ENCODE measurements at places on chromosomes 1 and 21.

- DNase-seq = no peak
These were observed 290.4 kb downstream of the KCNT2 start for GRCh38 chr1:196317535-196318522.

DNA sequence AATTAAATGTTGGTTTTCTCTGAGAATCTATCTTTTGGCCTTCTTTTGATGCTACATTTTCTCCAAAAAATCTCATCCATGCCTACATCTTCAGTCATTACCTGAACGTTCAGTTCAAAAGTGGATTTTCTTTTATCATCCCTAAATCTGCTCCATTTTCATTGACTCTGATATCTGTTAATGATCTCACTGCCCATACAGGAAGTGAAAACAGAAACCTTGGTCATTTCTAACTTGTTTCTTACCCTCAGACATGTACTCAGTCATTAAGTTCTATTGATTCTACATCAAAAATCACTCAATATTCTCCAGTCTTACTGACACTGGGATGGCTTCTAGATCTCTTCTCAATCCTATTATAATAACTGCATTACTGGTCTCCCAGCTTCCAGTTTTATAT, 22.7 kb downstream of the PRKACB start:
- DNase-seq = no peak

DNA sequence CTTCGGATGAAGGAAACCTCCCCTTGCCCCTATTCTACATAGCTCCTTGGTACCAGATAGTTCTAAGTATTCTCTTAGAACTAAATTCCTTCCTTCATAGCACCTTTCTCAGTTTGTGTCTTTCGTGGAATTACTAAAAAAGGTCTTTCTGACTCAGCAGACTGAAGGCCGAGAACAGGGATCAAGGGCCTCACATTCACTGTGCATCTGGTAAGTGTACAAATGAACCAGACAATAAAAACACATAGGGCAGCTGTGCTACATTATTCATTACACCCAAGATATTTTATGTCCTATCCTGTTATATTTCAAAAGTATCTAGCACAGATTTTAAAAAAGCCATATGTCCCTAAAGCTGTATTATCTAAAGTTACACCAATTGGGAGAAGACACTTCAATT, 62.9 kb upstream of the HP1BP3 start:
- no peak for DNase-seq

- no peak for DNase-seq
These were observed 199.9 kb upstream of the KCNK2 start for GRCh38 chr1:214882616-214883015.

DNA sequence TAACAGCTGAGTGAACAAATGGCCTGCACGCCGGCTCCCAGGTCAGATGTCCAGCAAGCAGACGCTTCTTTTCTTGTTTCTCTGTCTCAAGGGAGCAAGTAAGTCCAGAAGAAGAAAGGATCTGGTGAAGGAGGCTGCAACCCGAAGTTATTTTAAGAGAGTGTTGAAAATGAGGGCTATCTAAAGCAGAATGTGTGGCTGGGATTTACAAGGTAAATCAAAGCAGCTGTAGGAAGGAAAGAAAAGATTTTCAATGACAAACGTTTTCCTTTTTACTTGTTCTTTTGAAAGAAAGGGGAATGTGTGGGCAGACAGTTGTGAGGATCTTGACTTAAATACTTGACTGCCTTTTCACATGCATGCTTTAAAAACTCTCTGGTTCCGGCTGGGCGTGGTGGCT, 311.5 kb downstream of the KIF26B start:
- peak; percentile 39 for DNase-seq

DNA sequence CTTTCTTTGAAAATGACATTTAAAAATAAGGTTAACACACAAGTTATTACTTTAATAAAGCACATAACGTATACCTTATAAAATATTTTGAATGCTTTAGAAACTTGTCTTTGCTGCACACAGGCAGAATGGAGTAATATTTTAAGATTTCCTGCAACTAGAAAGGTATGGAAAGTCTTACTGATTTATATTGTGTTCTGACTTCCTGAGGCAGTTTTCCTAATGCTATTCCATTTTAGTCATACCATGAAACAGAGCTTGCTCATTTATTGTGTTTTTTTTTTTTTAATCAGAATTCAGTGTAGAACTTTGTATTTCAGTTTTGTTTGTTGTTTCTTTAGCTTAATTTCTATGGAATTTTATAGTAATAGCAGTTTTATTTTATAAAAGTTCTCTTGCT, 60.9 kb upstream of the S1PR1 start:
- no peak for DNase-seq

- DNase-seq = no peak
These were observed 518 bp downstream of the PLOD1 start for GRCh38 chr1:11935057-11935412.

DNA sequence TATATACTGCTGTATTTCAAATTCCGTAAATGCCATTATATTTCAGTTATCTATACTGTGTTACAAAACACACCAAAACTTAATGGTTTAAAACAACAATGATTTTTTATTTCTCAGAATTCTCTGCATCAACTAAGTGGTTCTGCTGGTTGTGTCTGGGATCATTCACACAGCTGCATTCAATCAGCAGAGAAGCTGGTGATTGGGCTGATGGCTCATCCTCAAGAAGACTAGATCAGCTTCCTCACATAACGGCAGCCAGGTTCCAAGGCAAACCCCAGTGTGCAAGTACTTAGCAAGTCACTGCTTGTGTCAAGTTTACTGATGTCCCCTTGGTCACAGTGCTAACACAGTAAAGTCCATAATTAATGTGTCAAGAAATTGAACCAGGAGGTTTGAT, 86.3 kb upstream of the VANGL1 start:
- DNase-seq = no peak

GRCh38 chr1:25523542-25523941, 19.9 kb upstream of the LDLRAP1 start:
- no peak for DNase-seq

DNA sequence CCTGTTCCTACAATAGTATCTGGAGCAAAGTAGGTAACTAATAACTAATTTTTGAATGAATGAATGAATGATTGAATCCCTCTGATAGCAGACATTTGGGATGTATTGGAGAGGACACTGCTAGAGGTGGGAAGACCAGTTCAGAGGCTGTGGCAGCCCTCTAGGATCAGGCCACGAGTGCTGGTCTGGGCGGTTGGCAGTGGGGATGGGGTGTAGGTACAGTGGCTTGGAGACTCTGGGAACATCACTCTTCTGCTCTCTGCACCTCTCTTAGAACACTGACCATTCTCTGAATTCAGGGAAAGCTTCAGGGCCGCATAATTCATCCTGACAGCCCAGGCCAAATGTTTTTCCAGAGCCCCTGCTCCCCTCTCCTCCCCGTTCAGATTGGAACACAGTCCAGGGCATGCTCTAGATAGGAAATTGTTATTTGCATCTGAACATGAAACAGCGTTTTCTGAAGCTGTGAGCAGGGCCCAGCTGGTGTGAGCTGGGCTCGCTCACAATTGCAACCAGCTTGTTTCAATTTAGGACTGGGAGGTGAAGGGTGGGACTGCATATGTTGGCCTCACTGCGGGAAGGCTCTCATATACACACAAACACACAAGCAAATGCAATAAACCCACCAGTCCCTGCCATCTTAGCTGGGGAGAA, 253.1 kb upstream of the USP24 start:
- DNase-seq = no peak

DNA sequence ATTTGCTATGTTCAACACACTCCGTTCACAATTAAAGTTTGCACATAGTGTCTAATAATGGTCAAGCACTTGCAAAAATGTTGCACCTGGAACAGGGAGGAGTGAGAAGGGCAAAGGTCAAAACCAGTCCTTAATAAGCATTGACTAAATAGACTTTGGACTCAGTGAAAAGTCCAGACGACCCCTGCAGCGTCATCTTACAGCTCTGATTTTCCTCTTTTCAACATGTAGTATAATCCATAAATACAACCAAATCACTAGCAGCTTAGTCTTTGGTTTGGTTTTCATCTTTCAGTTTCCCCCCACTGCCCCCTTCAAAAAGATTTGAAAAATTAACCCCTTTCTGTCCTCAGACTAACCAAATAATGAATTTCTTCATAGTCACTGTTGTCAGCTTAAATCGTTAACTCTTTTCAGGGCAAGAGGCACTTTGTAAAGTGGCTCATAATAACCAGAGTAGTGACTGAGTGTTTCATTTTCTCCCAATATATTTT, 290.3 kb downstream of the PTPRC start:
- no peak for DNase-seq

DNA sequence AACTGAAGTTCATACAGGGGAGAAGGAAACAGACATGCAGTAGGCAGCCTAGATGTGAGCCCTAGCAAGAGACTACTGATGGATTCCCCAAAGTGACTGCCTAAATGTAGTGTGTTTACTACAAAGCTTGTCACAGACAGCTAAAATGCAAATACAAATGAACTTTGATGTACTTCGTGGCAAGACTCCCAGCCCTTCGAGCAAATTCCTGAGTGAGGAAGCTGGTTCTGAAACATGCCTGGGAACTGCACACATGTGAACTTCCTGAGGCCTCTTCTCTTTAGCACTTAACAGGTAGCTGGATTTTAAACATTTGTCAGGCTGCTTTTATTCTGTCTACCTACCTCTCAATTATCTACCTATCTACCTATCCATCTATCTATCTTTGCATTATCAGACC, 6.7 kb upstream of the IRF2BP2 start:
- DNase-seq = no peak

- peak; percentile 21 for DNase-seq
These were observed 40.9 kb upstream of the TMEM52 start for GRCh38 chr1:1959840-1960479.

GRCh38 chr1:167373398-167373797, 144.9 kb downstream of the CD247 start:
- DNase-seq = no peak

DNA sequence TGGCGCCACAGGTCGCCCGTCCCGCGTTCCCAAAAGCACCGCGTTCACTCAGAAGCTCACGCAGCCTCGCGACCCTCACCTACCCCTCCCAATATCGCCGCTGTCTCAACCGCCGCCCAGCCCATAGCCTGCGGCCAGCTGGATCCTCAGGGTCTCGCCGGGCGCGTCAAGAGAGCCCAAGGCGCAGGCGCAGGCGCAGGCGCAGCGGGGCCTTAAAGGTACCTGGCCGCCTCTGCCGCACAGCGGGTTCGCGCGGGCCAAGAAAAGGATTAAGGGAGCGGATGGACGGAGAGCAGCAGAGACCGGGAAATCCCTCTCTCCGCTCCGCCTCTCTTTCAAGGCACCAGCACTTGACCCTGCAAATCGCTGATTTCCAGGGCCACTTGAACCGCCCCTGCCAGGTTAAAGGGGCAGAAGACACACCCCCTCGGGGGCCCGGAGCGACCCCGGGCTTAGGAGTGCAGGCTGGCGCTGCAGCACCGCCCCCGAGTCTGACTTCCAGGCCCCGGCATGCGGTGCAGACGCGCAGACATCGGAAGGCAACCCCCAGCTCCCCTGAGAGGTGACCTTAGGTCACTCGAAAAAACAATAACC, at the start of gene NBPF20:
NBPF20 (minus strand) TSS at position 168 of the 594 bp plus-strand sequence. CDS start 20,331 bp downstream, outside the sequence.
- DNase-seq = peak; percentile 59

DNA sequence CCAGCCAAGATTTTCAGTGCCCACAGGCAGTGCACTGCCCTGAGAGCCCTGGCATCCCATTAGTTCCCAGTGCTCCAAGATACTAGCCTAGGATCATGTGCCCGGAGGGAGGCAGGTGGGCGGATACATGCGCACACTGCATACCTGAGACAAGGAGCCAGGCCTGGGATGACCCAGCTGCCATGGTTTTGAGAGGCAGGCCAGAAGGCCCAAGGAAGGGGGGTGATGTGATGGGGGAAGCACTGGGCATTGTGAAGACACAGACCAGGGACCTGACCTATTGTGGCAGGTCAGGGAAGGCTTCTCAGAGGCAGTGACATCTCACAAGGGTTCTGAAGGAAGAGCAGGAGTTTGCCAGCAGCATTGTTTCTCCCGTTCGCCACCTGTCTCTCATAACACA, 3.6 kb downstream of the ZC3H12A start:
- DNase-seq = no peak

- no peak for DNase-seq
These were observed 78.9 kb downstream of the OBSCN start for GRCh38 chr1:228286505-228287417.

- no peak for DNase-seq
These were observed 86.8 kb downstream of the KCNJ6 start for GRCh38 chr21:37829447-37829846.

GRCh38 chr21:16796776-16797175, 716.1 kb upstream of the CXADR start:
- DNase-seq = no peak

DNA sequence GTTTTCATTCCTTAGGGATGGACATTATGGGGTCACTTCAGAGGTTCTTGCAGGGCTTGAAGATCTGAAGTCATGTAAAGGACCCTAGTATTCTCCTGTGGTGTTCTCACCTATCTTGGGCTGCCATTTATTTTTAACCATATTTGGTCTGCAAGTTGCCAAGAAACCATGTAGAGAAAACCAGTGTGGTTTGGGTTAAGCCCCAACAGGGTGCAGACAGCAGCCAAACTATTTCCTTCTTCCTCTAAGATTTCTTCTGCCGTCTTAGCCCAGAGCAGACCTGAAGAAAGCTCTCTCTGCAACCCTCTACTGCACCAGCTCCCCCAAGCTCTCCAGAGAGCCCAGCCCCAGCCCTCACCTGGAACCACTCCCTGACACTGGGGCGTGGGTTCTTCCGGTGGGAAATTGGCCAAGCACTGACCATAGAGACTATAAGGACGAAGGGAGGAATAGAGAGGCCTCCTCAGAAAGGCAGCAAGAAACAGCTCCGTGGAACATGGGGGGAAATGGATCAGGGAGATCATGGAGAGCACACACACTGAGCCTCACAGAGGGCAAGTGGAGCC, 136.6 kb downstream of the SYF2 start:
- no peak for DNase-seq

DNA sequence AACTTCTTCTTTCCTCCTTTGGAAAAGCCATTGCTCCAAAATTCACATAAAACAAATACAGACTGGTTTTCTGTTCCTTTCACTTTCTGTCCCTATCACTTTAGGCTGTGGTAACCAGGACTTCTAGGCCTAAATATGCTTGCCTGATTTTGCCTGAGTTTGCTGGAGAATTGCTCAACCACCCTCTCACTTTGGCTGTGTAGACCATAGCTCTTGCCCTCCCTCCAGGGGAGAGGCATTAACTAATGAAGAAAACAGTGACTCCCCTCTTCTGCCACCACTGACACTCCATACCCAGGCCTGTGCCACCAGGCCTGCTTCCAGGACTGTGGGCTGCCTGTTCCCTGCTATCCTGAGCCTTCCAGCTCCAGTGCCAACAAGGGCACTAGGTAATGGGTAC, 163.5 kb downstream of the TOMM20 start:
- no peak for DNase-seq

DNA sequence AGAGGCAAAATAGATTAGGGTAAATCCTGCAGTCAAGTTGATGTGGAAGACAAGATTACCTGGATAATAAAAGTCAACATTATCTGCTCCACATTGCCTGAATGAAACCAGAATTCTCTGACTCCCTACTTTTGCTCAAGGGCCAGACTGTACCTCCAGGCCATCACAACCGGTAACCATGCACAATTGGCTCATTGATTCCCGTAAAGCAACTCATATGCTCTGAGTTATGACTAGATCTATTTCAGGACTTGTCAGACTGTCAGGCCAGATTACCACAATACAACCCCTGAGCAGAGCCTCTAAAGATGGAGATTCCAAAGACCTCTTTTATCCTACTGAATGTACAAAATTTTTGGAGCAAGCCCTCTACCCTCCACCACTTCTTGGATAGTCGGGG, 90.4 kb downstream of the ODF2L start:
- DNase-seq = no peak
